Foreskin keratinocyte (primary cell): ENCODE measurements at places on chromosomes 16 and 17. TPM values are rescaled to one million over a fixed set of nuclear protein-coding genes. Genes with fewer than 3 reads are reported as not detected.

Gene WNK4
- total RNA-seq: 0.24 and 0.28 TPM in 2 replicates

Gene NTHL1
- total RNA-seq: 33.6 and 35.3 TPM in 2 replicates

Gene TMEM92
- 2.8 and 6.5 TPM in 2 replicates for total RNA-seq

Gene CDH15
- total RNA-seq: 0.07 TPM in 1 of 2 replicates, not detected in the other

Gene IL17C
- total RNA-seq: not detected in 2 replicates

Gene PPP1R9B
- total RNA-seq: 32.9 and 36.0 TPM in 2 replicates

Gene FASN
- 451 and 574 TPM in 2 replicates for total RNA-seq

Gene TBC1D24
- total RNA-seq: 7.7 and 7.8 TPM in 2 replicates

Gene HLF
- 0.04 TPM in 1 of 2 replicates, not detected in the other for total RNA-seq

Gene ATAD5
- 8.3 and 9.2 TPM in 2 replicates for total RNA-seq

Gene HNF1B
- not detected in 2 replicates for total RNA-seq

Gene DHRS7C
- not detected in 2 replicates for total RNA-seq

Gene CA10
- 0.88 and 1.2 TPM in 2 replicates for total RNA-seq

DNA sequence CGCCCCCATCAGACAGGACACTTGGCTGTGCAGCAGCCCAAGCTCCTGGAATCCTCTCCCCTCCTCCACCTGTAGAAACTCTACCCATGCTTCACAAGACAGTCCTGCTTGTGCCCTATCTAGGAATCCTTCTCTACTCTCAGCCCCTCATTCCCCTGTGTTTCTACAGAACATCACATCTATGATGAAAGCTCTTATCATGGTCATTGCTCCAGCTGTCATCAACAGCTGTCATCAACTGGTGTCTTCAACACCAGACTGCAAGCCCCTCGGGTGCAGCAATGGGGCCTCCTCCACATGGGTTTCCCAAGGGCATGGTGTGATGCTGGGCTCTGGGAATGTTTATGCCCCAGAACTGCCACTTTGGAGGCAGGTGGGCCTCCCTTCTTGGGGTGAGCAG is 21.1 kb upstream of the CDRT4 start:
- DNase-seq: no peak

DNA sequence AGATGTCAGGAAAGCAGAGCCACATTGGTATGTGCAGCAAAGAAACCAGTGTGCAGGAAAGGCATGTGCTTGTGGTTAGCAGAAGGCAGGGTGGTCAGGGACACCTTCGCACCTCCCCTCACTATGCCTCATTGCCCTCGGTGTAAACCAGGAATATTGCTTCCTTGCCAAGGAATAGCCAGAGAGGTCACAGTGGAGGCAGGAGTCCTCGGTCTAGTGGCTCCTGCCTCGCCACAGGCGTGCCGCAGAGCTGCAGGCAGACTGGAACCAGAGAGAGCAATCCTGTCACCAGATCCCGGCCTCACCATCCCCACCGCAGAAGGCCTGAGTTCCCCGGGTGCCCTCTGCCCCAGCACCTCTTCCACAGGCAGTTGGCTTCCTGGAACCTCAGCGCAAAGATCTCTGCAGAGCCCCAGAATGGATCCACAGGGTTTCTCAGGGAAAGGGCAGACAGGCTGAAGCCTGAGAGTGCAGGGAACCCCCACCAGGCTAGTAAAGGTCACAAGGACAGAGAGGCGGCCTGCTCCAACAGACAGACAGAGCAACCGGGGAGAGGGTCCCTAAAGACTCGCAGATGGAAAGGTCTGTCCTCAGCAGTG is 21.6 kb downstream of the CCDC182 start:
- no peak for DNase-seq

- DNase-seq: peak; percentile 13
Measured at GRCh38 chr17:48471817-48472410, 41.9 kb upstream of the SKAP1 start.

- no peak for DNase-seq
Measured at GRCh38 chr16:10922328-10923145, 19.7 kb downstream of the DEXI start.

DNA sequence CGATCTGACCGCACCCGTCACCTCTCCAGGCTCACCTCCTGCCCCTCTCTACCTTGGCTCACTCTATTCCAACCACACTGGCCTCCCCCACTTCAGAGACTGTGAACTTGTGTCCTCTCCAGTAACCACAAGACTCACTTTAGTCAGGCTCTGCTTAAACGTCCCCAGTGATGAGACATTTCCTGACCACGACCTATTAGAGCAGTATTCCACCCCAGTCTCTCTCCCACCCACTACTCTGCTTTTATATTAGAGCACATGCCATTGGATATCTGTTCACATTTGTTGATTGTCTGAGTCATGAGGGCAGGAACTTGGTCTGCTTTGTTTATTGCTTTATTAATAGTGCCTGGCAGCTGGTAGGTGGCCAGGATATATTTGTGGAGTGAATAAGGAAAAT is 20.1 kb downstream of the COX11 start:
- DNase-seq: peak; percentile 75

DNA sequence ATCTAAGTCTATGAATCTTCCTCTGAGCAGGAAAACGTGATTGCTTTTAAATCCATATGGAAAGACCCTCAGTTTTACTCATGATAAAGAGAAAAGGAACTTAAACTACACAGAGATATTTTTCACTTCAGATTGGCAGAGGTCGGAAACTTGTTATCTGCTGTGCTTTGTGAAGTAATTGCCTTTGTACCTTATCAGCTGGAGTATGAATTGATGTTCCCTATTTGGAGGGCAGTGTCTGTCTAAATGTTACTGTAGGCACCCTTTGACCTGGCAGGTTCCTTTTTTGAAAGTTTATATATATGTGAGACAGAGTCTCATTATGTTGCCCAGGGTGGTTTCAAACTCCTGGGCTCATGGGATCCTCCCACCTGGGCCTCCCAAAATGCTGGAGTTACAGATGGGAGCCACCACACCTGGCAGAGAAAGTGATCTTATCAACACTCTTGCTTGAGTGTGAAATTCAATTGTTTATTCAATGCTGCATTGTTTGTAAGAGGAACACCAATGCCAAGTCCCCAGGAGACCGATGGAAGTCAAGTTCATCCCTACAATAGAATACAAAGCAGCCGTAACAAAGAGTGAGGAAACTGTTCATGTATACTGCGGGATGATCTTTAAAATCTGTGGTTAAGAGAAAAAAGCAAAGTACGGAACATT is 52.3 kb downstream of the ABCC1 start:
- DNase-seq: no peak

DNA sequence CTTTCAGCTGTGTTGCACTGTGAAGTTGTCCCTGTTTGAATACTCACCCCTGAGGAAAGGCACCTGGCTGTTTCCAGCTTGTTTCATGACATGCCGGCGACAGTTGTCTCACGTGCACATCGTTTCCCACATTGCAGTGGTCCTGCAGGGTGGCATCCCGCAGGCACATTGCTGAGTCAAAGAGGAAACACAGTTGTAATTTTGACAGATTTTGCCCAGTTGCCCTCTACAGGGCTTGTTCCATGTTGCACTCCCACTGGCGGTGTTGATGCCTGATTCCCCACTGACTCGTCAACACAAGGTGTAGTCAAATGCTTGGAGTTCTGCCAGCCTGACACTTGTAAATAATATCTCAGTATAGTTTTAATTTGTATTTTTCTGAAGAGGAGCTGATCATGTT is 23.8 kb downstream of the EPN2 start:
- no peak for DNase-seq

GRCh38 chr17:70606086-70606485 is 436.8 kb downstream of the KCNJ2 start:
- DNase-seq: no peak

GRCh38 chr17:50939542-50939794 is 73.3 kb upstream of the TOB1 start:
- DNase-seq: no peak

DNA sequence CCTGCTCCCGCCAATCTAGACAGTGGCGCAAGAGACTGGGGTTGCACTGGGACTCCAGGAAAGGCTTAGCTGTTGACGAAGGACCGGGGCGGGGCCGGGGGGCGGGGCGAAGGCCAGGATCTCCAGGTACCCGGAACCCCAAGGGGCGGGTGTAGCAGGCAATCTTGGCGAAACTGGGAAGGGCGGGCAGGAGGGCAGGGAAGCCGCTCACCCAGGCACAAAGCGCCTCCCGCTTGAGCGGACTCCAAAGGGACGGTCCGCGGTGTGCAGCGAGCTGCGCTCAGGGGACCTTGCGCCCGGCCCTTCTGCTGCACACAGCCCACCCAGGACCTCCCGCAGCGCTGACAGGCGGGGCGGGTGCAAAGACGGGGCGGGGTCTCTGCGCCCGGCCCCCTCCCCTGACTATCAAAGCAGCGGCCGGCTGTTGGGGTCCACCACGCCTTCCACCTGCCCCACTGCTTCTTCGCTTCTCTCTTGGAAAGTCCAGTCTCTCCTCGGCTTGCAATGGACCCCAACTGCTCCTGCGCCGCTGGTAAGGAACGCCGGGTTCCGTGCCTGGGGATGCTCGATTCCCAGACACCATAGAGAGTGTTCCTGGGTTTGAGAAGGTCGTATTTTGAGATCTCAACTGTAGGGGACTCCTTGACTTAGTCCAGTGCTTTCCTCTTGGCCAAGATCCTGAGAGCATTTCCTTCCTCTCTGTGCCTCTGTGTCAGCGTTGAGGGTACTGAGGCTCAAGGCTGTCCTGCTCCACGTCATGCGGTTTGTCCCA is at the start of gene MT1F:
Gene MT1F, plus strand, starts transcription at position 405 of the 772 bp plus-strand sequence. Its CDS starts 100 bp downstream, at position 505.
- DNase-seq: peak; percentile 39

DNA sequence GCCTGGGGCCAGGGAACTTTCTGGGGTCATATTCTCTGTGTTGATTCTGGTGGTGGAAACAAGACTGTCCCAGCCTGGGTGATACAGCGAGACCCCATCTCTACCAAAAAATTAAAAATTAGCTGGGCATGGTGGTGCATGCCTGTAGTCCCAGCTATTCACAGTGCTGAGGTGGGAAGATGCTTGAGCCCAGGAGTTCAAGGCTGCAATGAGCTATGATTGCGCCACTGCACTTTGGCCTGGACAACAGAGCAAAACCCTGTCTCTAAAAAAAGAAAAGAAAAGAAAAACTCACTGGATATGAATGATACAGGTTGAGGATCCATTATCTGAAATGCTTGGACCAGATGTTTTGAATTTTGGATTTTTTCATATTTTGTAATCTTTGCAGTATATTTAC is 13.6 kb downstream of the SCGB1C2 start:
- DNase-seq: no peak

- DNase-seq: no peak
Measured at GRCh38 chr16:69861292-69862030, 89.7 kb upstream of the CLEC18A start.

GRCh38 chr16:88512728-88513696 is 57.2 kb upstream of the ZC3H18 start:
- no peak for DNase-seq

DNA sequence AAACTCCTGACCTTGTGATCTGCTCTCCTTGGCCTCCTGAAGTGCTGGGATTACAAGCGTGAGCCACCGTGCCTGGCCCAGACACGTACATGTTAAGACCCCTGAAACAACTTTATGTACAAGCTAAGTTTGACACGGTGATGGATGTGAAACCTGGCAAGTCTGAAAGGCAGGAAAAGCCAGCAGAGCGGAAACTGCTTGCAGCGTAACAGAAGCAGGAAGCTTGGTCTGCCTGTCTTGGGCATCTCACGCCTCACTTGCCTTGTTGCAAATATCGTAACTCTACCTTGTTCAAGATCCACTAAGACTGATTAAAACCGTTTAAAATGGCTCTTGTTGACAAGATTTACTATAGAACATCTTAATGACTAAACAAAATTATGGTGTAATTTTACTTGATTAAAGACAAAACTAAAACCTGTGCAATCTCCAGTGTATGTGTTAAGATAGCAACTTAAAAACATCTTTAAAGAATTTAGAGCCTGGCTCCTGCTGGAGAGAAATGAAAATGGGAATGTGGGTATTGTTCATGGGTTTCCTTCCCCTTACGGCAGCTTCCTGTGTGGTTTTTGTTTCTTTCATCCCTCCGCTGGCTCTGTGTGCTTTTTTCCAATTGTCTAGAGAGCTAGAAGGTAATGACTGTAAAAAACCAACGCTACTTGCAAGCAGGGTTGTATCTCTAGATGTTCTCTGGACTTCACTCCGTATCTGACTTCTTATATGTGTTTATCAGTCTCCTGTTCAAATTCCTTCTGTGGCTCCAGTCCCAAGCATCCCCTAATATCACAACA is 477.6 kb downstream of the XYLT1 start:
- no peak for DNase-seq

DNA sequence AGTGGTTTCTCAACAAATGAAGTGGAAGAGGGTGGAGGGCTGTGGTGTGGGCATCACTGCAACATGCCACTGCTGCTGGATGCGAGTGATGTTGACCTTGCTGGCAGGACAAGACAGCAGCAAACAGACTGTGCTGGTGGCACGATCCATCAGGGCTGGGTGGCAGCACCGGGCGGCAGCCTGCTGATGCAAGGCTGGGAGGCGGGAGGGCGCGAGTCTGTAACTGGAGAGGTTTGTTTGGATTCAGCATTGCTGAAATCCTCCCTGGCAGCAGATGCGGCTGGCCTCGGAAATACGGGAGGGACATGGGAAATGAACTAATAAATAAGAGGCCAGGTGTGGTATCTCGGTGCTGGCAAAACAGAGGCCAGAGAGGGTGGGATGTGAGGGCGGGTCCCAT is 224.2 kb downstream of the ENGASE start:
- DNase-seq: no peak

GRCh38 chr16:72922714-72923113 is 125.2 kb downstream of the ZFHX3 start:
- no peak for DNase-seq

DNA sequence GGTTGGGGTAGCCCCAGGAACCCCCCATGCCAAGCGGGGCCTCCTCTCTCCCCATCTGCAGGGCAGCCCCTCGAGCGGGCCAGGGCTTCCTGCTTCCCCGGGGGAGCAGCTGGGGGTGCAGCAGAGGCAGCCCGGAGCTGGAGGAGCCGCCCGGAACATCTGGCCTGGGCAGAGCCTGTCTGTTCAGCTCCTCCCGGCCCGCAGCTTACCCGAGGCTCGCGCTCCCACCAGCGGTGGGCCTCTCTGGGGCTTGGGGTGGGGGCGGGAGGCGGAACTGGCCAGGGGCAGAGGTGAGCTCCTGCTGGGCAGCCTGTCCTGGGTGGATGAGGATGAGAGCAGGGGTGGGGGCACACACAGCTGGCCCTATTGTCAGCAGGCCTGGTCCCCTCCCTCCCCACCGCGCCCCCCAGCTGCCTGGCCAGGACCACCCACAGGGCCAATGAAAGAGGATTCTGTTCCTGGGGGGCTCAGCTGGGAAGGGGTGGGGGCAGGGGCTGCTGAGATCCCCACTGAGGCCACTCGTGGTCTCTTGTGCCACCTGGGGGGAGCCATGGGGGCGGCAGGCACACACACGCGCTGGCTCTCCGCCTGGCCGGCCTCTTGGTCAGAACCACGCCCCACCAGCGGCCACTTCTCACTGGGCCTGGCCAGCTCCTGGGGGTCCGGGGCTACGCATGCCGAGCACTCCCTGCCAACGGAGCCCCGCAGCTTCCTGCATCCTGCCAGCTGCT is 34.7 kb downstream of the BAHCC1 start:
- no peak for DNase-seq
